Kidney epithelial cell (primary cell): ENCODE measurements at places on chromosomes 6 and 20.
A peak's percentile ranks its signal among the peaks of the same experiment; 100 is the strongest.

- DNase-seq, result no peak
These were observed 201.0 kb upstream of the FOXQ1 start for GRCh38 chr6:1110941-1111349.

- DNase-seq, result no peak
These were observed 17.5 kb upstream of the SIRPA start for GRCh38 chr20:1877609-1878200.

- DNase-seq, result peak; percentile 32
These were observed 37.1 kb upstream of the PROKR2 start for GRCh38 chr20:5353624-5354496.

DNA sequence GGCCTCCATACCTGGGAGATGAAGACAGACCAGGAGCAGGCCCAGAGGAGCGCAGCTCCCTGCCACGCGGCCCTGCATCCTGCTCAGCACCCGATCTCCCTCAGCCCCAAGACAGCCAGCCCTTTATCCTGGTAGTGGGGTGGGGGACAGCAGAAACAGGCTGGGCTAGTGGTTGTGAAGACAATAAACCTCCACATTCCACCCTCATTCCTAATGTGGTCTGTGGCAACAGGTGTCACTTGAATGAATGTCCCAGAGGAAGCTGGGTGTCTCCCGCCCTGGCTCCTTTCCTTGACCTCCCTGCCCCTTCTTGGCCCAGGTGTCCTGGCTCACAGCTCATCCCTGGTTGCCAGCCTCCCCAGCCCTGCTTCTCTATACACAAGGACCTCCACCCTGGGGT, at the start of gene C6orf15:
Gene C6orf15, minus strand, starts transcription at position 98 of the 400 bp plus-strand sequence. Its CDS starts 20 bp downstream, at position 78.
- no peak for DNase-seq

- no peak for DNase-seq
These were observed 55.5 kb upstream of the PLCB1 start for GRCh38 chr20:8076306-8077136.

GRCh38 chr6:2623295-2623694, 127.4 kb downstream of the MYLK4 start:
- DNase-seq, result no peak

DNA sequence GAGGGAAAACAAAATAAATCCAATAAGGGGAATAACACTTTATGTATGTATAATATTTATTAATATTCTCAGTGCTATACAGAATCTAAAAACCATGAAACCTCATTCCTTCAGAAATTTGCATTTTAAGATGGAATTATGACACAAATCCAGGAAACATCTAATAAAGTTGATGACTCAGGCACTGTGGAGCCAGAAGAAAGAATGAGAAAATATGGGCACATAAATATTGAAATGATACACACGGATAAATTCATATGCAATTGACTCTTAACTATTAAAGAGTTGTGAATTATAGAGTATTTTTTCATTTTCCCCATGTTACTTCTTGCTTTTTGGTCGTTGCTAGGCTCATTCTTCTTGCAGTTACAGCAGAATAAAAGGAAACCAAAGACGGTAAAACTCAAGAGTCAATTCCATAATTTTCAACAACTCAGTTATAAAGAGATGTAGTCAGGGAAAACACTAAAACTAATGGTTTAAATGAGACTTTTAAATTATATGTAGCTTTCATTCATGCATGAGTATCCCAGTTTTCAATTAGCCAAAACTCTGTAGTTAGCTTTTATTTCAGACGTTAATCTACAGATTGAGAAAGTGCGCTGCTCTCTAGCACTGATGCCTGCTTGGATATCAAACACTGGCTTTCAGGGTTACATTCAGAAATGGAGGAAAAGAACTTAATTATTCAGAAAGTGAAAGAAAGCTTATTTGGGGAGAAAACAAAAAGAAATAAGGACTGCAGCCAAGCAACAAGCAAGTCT, 95.4 kb downstream of the ADGRB3 start:
- DNase-seq, result no peak

DNA sequence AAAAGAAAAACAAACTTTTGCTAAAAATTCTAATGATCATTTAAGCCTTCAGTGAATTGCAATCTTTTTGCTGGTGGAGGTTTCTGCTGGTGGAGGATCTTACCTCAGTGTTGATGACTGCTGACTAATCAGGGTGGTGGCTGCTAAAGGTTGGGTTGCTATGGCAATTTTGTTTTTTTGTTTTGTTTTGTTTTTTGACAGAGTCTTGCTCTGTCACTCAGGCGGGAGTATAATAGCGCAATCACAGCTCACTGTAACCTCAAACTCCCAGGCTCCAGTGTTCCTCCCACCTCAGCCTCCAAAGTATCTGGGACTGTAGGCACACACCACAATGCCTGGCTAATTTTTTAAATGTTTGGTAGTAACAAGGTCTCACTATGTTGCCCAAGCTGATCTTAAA, 94.7 kb downstream of the ANKRD6 start:
- DNase-seq, result peak; percentile 16

DNA sequence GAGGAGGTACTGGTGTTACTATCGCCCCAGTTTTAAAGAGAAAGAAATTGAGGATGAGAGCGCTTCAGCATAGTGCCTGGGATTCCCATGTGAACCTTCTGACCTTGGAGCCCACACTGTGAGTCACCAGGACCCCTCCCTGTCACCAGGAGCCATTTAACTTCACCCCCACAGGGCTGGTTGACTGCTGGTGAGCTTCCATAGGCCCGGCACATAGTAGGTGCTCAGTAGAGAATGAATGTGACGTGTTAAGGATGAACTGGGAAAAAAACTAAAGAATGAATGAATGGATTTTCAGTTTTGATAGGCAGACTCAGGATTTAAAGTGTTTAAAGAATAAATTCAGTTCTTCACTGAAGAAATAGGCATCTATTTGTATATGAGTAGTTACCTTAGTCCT, 53.3 kb upstream of the KIF25 start:
- DNase-seq, result no peak

GRCh38 chr6:8570256-8570920, 135.0 kb upstream of the SLC35B3 start:
- no peak for DNase-seq

GRCh38 chr20:5395932-5396727, 79.4 kb upstream of the PROKR2 start:
- no peak for DNase-seq

- DNase-seq, result no peak
These were observed 100.7 kb downstream of the TAF4 start for GRCh38 chr20:61964675-61965605.

- no peak for DNase-seq
These were observed 7.0 kb downstream of the ELMO2 start for GRCh38 chr20:46399401-46399800.

DNA sequence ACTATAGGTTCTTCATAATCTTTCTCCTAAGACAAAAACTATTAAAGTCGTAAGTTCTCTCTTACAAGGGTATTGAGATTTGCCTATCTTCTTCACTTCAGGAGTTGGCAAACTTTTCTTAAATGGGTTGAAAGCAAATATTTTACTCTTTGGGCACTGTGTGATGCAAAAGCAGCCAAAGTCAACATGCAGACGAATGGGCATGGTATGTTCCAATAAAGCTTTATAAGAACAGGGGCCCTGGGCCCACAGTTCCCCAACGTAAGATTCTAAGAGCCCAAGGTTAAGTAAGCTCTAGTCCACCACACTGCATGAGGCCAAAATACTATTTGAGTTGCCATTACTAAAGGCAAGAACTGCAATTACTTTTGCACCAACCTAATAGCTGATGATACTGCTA, 11.5 kb downstream of the CD164 start:
- no peak for DNase-seq

- DNase-seq, result no peak
These were observed 746.9 kb downstream of the TBC1D32 start for GRCh38 chr6:120587381-120587780.

GRCh38 chr6:43428112-43428570, 800 bp downstream of the ABCC10 start:
- DNase-seq, result no peak

- peak; percentile 83 for DNase-seq
These were observed 44.1 kb upstream of the MOXD1 start for GRCh38 chr6:132445201-132445951.

GRCh38 chr6:36594816-36595643, 868 bp downstream of the SRSF3 start:
- DNase-seq, result no peak

- DNase-seq, result peak; percentile 56
These were observed 130.1 kb upstream of the DOK5 start for GRCh38 chr20:54345301-54345724.

- DNase-seq, result peak; percentile 90
These were observed 6.0 kb downstream of the LHFPL5 start for GRCh38 chr6:35810971-35811698.

GRCh38 chr20:63223121-63223825, 7.3 kb upstream of the YTHDF1 start:
- no peak for DNase-seq

DNA sequence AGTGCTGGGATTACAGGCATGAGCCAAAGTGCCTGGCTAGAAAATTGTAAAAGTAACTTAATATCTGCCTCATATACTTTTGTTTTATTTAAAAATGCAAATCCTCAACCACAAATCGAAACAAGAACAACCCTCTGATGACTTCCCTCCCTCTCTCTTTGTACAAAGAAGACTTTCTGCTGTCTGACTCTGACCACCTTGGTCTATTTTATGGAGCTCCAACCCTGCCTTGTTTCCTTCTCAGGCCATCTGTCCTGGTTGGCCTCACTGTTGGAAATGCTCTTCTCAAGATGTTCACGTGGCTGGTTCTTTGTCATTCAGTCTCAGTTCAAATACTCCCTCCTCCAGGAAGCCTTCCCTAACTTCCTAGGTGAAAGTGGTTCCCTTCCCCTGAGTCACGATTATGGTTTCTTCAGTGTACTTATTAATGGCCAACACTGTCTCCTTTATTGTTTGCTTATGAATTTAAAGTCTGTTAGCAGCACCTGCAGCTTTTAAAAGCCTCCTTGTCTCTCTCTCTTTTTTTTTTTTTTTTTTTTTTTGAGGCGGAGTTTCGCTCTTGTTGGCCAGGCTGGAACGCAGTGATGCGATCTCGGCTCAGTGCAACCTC, 151.5 kb upstream of the SALL4 start:
- no peak for DNase-seq

GRCh38 chr6:16947375-16948015, 154.4 kb upstream of the STMND1 start:
- DNase-seq, result peak; percentile 42

- peak; percentile 55 for DNase-seq
These were observed 61.5 kb downstream of the GPX5 start for GRCh38 chr6:28586962-28587745.

DNA sequence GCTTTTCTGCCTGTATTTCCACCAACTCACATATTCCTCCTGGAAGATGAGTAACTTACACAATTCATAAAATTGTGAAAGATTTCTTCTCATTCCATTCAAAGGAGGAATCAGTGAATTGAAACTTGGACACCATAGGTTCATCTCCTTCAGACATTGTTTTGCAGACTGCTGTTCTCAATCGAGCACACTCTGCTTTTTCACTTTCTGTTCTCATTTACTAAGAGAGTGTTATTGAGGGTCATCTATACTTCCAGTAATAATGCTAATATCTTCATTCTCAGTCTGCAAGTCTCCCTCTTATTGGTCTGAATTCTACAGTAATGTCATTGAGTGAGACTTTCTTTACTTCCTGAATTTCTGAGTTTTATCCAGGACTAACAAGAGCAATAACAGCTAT, 67.5 kb upstream of the FUT9 start:
- no peak for DNase-seq

GRCh38 chr20:62914970-62915457, 11.3 kb downstream of the DIDO1 start:
- no peak for DNase-seq

DNA sequence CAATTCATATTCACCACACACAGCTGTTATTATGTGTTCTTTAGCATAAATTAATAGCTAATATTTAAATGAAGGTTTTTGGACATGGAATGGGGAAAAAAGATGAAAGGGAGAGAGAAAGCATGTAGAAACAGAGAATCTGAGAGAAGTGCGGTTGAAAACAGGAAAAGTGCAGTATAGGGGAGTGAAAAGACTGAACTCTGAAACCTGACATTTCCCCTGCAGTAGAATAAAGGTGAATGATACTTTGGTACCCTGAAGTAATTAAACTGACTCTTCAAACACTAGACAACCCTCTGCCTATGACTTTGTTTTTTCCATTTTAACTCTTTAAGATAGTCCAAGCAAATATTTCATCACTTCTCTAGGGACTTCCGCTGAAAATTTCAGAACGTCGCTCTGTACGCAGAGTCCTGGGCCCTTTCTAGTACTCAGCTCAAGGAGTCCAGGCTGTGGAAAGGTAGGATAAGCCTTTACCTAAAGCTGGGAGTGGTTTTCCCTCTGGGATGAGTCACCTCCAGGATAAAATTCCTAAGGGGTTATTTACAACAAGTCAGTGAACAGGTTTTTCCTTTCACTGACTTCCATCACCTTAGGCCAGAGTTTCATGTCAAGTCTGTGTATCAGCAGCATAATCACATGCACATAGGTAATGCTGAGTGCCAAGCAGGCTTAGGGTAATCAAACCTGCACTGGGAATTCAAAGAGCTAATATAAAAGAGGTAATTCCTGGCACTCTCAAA, 614.5 kb downstream of the PKHD1 start:
- DNase-seq, result peak; percentile 28

DNA sequence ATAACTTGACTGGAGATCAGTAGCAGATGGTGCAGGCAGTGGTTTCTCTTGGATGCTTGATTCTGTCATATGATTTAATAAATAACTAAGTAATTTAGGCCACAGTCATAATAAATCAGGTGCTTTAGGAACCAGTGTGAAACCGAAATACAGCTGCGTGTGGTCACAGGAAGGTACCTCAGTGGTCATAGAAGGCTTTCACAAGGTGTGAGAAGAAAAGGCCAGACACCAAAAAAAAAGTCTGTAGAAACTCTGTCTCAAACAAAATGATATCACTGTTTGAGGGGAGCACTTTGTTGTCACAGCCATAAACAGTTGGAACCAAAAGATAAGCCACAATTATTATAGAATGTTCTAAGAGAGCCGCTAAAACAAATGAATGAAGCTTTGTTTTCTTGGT, 56.5 kb downstream of the ARMC2 start:
- DNase-seq, result no peak

DNA sequence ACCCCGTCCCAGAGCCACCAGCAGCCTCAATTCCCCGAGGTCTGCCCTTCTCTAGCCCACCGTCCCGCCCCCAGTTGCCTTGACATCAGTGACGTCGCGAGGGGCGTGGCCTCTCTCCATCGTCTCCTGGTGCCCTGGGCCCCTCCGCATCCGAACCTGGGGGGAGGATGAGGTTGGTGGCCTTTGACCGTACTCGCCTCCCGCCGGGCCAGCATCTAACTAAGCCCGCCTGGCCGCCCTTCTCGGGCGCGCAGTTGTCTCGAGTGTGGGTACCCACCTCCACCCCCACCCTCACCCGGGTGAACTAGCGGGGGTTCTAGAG, 5.5 kb upstream of the ARMC12 start:
- DNase-seq, result no peak

GRCh38 chr6:98142839-98143238, 691.5 kb upstream of the POU3F2 start:
- DNase-seq, result no peak
